ENCODE measurements at places on chromosomes 5 and 9. TPM values are rescaled to one million over a fixed set of nuclear protein-coding genes. Genes with fewer than 3 reads are reported as not detected.

Gene SPINK4
- not detected for total RNA-seq

DNA sequence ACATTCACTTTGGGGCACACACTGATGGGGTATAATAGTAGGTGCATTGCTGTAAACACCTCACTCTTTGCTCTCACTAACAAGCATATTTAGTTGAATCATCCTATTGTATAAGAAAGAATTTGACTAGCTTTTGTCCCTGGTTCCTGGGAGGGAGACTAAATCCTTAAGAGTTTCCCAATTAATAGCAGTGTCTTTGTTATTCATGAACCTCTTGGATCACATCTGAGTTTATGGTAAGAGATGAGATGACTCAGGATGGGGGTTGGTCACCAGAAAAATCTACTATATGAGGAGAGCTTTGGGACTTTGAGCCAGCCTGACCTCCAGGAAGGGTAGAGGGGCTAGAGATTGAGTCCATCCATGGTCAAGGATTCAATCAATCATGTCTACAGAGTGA, 56.8 kb downstream of the PUM3 start:
- H3K4me3 ChIP-seq = no peak overlapping the region
- peaks cover 8% of the 10 kb centered on the region for H3K36me3 ChIP-seq
- H3K27ac ChIP-seq = no peak overlapping the region
- H3K27me3 ChIP-seq = no peaks in the 10 kb centered on the region

DNA sequence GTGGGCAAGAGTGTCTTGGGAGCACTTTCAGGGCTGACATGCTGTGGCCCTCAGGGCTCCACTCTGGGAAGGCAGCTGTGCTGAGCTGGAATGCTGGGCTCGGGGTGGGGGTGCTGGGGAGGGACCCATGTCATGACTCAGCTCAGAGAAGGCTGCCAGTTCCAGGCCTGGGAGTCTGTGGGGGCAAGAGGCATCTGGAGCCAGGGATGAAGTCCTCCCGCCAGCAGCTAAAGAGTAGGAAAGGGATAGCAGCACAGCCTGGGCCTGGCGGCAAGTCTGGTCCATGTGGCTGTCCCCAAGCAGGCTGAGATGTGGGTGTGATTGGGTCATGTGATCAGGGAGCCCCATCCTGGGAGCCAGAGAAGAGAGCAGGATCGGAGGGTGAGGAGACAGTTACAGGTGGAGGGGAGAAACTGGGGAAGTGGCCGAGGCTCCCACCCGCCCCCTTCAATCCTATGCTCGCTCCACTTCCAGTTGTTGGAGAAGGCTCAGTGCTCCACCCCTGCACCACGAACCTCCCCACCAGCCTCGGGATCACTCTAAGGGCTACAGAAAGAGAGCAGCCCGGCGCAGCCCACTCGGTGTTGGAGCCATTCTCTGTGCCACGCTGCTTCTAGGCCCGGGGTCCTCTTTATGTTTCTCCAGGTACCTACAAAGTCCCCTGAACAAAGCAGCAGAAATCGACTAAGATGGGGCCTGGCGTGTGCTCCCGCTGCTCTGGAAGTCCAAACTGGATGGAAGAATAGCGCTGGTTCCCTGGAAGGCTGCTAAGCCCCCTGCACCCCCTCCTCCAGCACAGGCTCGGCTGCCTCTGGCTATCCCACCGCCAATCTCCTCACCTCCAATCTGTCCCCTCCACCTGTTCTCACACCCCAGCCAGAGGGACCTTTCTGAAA, 12.0 kb downstream of the PDGFRB start:
- no peaks in the 10 kb centered on the region for H3K27me3 ChIP-seq
- H3K4me3 ChIP-seq = no peak overlapping the region
- H3K27ac ChIP-seq = peak overlapping the region; percentile 32
- DNase-seq = peak; percentile 94
- H3K36me3 ChIP-seq = no peaks in the 10 kb centered on the region
- peaks cover 2% of the 10 kb centered on the region for H3K4me1 ChIP-seq

GRCh38 chr5:150411245-150411979, 1.3 kb downstream of the CD74 start:
- peak; percentile 81 for DNase-seq
- H3K4me1 ChIP-seq = no peaks in the 10 kb centered on the region
- H3K4me3 ChIP-seq = no peak overlapping the region
- H3K36me3 ChIP-seq = no peaks in the 10 kb centered on the region

Gene BOD1
- total RNA-seq = 39.5 TPM

Gene GNA14
- total RNA-seq = 7.2 TPM

Gene QRFP
- not detected for total RNA-seq

DNA sequence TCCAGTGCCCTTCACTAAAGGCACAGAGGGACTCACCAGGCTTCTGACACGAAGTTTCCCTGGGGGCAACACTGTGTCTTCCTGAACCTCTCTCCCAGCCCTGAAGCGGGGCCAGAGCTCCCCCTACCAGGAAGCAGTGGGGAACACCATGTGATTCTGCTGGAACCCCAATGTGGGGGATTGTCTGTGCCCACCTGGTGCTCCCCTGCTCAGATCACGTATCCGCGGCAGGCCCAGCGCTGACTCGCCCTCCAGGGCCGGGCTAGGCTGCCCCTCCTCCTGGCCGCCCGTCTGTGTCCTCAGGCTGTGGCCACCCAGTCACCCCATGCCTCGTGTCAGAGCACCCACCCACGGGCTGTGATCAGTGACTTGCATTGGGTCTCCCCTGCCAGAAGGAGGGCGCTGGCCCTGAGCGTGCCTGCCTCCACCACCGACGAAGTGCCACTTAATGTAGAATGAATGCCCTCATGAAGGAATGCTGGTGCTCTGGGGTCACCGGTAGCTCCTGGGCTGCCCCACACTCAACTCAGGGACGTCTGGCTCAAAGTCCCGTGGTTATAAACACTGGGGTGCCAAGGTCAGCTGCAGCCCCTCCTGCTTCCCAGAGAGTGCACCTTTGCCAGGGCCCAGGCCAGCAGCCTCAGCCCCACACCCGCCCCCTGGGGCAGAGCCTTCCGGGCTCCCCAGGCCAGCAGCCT, 22.1 kb downstream of the SARDH start:
- no peaks in the 10 kb centered on the region for H3K4me1 ChIP-seq
- no peaks in the 10 kb centered on the region for H3K36me3 ChIP-seq
- H3K27ac ChIP-seq = no peak overlapping the region
- DNase-seq = peak; percentile 45

- H3K27me3 ChIP-seq = no peaks in the 10 kb centered on the region
- H3K4me1 ChIP-seq = no peaks in the 10 kb centered on the region
- no peak overlapping the region for H3K27ac ChIP-seq
Measured at GRCh38 chr5:59097712-59098111, 514.8 kb downstream of the RAB3C start.

DNA sequence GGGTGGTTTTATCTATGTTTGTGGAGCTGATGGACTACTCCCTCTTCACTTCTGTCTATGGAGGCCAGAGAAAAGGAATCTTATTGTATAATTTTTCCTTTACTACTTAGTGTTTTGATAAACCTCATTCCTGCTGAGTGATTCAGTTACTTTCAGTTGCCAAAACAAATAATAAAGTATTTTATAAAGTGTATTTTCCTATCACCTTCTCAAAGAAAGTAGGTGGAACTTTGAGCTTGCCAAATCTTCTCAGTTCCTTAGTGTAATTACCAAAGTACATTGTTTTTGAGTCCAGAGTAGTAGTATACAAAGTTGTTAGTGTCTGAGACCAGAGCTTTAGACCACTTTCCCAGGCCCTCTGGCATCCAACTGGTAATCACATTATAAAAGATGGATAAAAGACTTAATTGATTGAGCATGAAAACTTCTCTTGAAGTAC, 13.5 kb downstream of the RABGAP1 start:
- DNase-seq = no peak
- no peak overlapping the region for H3K4me3 ChIP-seq
- H3K27ac ChIP-seq = peak overlapping the region; percentile 43
- no peaks in the 10 kb centered on the region for H3K27me3 ChIP-seq
- peaks cover 4% of the 10 kb centered on the region for H3K4me1 ChIP-seq
- H3K36me3 ChIP-seq = no peaks in the 10 kb centered on the region

GRCh38 chr5:11564706-11565105, 339.5 kb downstream of the CTNND2 start:
- H3K36me3 ChIP-seq = no peaks in the 10 kb centered on the region
- no peak for DNase-seq
- no peaks in the 10 kb centered on the region for H3K4me1 ChIP-seq

DNA sequence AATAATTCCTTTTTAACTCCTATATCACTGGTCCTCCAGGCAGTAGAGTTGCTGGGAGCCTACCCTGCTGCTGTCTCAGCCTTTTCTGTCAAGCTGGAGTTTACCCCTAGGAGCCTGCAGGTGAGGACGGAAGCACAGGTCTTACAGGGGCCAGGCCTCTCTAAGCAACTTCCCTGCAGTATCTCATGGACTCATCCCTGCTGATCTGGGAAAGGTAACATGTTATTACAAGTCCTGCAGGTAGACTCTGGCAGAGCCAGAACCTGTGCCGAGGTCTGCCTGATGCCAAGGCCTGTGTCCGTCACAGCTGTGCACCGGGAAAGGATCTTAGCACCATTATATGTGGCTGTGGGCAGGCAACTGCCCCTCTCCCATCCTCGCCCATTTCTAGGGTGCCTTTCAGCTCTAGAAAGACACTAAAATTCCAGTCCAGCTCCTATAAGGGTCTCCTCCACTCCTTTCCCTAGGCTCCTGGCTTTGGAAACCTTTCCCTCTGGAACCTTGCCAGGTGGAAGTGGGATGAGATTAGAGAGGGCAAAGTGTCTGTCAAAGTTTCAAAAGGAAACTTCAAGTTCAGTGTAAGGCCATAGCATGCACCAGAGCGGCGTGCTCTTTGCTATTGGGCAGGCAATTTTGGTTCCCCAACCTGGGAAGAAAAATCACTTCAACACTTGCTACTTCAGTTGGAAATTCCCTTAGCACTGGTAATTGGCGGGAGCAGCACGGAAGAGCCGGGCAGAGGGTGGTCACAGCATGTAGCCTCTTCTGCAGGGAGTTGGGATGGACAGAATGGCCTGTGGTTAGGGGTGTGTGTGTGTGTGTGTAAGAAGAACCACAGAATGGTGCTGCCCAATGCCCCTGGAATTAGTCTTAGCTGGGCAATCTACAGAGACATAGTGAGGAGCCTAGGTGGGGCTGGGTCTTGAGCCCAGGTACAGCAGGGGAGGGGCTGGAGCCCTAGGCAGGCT, 17.5 kb downstream of the TMEM171 start:
- no peaks in the 10 kb centered on the region for H3K36me3 ChIP-seq
- no peak overlapping the region for H3K27ac ChIP-seq
- H3K4me1 ChIP-seq = no peaks in the 10 kb centered on the region

DNA sequence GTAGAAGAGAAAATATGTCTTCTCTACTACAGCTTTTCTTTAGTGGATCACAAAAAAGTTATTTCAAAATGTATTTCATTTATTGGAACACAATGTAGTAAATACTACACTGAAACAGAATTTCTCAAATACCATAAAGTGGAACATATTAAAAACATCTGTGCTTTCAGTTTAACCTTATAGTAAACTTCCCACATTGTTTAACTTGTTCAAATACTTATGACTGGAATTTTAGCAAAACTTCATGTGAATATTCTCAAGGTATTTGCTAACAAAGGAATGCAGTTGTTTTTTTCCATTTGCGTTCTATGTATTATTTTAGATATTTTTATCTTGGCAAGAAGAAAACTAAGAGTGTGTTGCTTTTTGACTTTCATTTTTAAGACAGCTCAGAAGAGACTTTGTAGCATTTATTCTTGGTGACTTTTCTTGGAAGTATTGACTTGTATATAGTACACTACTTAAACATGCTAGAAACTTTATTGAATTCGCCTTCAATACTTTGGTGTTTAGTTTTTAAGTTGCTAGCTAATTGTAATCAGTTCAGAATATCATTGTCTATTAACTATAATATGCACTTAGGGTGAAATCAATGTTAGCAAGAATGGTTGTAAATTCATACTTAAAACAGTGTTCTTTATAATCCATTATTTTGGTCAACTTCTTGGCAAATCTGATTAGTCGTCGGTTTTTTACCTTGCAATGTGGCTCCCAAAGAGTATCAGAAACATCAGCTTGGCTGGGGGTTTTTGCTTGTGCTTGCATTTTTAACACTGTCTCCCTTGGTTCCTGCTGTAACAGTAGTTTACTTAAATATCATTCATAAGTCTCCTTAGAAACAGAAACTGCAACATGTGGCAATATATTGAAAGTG, 5.0 kb upstream of the RHOBTB3 start:
- H3K4me3 ChIP-seq = no peak overlapping the region
- no peaks in the 10 kb centered on the region for H3K36me3 ChIP-seq
- no peak for DNase-seq
